Right renal pelvis (tissue), 4 donors: ENCODE measurements at places on chromosomes 2 and 18.

DNA sequence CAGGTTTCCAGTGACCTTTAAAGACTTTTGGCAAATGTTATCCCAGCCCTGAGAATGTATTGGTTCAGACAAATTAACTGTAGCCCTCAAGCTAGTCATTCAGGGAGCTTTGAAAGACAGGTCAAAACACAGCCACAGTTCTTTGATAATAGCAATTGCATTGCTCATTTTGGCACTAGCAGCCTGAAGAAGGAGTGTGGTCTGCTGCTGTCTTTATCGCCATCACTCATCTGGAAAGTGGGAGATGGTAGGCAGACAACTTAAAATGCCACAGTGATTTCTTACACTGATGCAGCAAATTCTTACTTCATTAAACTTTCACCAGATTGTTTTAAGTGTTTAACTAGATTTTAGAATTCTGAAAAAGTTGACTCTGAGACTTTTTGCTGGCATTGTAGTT, 47.2 kb downstream of the DOK6 start:
- no peak for DNase-seq

- no peak for DNase-seq
Measured at GRCh38 chr2:23918837-23919489, 8.0 kb downstream of the ATAD2B start.

GRCh38 chr2:45786030-45786835, 134.8 kb downstream of the PRKCE start:
- no peak for DNase-seq

- DNase-seq = no peak
Measured at GRCh38 chr2:146597291-146597690, 1247.5 kb upstream of the ACVR2A start.

DNA sequence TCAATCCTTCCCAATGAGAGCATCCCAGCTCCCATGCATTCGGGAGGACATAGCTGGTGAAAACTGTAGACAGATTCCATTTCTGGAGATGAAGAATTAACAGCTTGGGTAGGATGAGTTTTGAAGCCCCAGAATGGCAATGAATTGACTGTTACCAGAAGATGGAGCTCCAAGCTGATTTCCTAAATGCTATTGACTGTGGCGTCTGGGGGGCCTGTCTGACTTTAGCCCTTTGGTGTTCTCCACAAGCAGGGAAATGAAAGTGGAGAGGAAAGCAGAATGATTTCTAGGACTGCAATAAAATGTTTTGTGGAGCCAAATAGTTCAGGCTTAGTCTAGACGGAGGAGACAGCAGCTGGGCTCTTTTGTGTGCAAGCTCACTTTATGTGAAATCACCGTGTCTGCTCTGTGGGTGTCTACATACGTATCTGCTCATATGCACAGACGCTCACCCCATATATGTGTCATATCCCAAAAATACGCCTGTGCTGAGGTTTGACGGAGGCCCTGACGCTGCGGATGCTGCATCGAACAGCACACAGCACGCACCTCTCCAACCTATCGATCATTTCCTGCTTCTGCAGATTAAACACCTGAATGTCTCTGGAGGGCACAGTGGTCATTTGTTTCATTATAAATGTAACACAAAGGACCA, 166.4 kb upstream of the PXDN start:
- no peak for DNase-seq

DNA sequence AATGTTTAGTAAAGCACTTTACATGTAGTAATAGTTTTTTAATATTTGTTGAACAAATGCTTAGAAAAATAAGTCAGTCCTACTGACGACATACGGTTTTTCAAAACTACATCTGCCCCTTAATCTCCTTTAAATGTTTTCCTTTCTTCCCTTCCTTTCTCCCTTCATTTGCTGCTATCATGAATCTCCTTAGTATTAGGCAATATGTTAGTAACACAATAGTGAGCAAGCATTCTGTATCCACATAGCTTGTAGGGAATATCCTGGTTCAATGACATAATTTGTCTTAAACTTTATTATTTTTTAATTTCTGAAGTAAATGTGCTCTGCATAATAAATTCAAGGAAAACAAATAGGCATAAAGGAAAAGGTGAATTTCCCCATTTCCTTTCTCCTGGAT, 79.1 kb downstream of the ACSL3 start:
- no peak for DNase-seq

GRCh38 chr2:29146197-29146596, 31.0 kb downstream of the CLIP4 start:
- no peak for DNase-seq

DNA sequence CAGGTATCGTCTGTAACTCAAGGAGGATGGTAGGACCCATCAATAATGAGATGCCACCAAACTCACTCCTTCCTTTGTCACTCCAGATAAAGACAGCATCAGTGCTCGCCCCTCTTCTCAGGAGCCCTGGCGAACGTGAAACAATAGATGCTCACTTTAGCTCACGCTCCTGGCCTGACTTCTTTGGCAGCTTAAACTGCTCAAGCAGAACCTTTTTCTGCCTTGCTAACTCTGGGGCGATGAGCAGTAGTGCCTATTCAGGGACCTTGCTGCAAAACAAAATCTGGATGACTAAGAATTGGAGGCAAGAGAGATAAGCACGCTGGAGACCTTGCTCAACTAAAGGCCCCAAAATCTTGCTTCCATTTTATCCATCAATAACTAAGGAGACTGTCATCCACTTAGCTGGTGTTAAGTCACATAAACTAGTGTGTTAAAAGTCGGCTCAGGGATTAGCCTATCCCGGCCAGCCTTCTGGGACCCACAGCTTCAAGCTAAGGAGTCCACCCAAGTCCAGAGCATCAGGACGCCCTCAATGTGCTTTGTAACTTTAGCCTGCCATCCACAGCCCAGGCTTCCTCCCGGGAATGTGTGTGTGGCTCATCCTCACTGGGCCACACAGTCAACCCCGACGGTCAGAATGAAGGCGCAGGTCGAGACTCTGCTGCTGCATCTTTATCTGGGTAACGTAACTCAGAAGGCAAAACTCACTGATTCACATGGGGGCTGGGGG, 38.9 kb downstream of the ZNF516 start:
- DNase-seq = no peak

GRCh38 chr2:68465081-68465916, 1.8 kb downstream of the FBXO48 start:
- DNase-seq = no peak

DNA sequence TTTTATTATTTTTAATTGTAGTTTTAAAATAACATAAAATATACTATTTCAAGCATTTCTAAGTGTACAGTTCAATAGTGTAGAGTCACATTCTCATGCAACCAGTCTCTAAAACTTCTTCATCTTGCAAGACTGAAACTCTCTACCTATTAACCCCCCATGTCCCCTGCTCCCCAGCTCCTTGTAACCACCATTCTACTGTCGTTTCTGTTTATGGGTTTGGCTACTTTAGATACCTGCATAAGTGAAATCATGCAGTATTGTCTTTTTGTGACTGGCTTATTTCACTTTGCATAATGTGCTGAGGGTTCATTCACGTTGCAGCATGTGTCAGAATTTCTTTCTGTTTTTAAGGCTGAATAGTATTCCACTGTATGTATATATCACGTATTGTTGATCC, 139.4 kb downstream of the SMAD7 start:
- DNase-seq = no peak

- DNase-seq = peak; percentile 19
Measured at GRCh38 chr2:26245231-26245732, 543 bp downstream of the HADHB start.

GRCh38 chr2:240106765-240107476, 29.2 kb downstream of the COPS9 start:
- no peak for DNase-seq

DNA sequence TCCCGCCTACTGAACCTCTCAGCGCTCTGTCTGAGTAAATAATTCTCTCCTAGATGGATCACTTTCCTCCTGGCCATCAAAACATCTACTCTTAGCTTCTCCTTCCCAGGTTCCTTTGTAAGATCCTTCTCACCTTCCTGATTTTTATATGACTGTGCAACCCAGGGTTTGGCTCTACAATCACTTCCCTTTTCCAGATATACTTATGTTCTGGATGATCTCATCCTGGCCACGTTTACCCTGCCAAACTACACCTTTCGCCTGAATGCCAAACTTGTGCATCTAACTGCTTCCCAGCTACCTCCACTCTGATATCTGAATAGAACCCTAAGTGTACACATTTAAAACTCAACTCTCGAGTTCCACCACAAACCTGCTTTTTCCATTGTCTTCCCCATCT, 290.5 kb upstream of the REV1 start:
- no peak for DNase-seq

GRCh38 chr18:27901424-27902226, 275.3 kb downstream of the CDH2 start:
- no peak for DNase-seq

- DNase-seq = no peak
Measured at GRCh38 chr2:149040451-149040850, 2.0 kb downstream of the LYPD6B start.

DNA sequence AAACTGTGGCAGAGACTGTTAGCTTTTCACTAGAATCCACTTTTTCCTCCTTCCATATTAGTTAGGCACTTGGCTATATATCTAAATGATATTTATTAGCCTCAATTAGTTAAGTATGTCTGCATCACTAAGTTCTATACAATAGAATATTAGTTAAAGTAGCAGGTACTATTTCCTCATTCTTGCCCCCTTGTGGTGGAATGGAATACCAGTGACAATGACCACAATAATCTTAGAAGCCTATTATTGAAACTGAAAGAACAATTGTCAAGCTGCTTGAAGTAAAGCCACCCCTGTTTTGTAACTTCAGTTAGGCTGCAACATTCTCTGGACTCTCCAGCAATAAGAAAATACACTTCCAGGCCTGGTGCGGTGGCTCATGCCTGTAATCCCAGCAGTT, 476.3 kb upstream of the VWC2L start:
- no peak for DNase-seq

DNA sequence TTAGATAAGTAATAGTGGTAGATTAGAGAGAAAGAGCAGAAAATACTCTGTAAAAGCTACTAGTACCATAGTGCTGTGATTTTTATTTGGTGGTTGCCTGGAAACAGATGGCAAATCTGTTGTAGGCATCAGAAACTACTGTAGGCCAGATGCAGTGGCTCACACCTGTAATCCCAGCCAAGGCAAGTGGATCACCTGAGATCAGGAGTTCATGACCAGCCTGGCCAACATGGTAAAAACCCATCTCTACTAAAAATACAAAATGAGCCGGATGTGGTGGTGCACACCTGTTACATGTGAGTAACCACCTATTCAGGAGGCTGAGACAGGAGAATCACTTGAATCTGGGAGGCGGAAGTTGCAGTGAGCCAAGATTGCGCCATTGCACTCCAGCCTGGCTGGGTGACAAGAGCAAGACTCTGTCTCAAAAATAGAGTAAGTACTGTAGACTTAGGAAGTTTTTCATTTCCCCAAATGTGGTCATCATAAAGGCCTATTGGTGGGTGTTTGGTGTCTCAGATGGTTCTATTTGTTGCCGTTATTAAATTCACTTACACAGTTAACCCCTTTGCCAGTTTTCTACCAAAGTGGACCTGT, 79.6 kb downstream of the SPTBN1 start:
- DNase-seq = no peak

DNA sequence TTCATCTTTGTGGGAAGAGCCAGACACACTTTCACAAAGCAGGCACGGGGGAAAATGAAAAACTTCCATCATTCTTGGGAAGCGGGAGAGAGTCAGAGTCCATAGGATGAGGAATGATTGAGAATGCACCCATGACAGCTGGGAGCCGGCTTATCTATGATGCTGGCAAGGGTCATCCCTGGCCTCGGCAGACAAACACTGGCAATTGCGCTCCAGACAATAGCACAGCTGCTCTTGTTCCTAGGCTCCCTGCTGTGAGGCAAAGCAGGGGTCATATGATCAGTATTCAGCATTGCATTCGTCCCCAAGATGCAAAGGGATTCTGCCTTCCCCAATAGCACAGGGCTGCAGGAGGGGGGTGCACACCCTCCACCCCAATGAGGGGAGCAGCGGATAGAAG, 33.0 kb downstream of the CYRIA start:
- no peak for DNase-seq

GRCh38 chr2:174412256-174412655, 16.7 kb downstream of the SCRN3 start:
- no peak for DNase-seq

DNA sequence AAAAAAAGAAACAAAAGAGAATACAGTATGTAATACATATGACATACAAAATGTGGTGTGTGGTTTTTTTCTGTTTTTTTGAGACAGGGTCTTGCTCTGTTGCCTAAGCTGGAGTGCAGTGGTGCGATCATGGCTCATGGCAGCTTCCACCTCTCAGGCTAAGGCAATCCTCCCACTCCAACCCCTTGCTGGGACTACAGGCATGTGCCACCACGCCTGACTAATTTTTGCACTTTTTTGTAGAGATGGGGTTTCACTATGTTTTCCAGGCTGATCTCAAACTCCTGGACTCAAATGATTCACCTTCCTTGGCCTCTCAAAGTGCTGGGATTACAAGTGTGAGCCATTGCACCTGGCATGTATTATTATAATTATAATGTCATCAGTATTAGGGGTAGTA, 38.9 kb downstream of the DHX57 start:
- no peak for DNase-seq

GRCh38 chr2:120771111-120771780, 35.6 kb downstream of the GLI2 start:
- DNase-seq = no peak

GRCh38 chr2:237876061-237876526, 16.7 kb downstream of the RAMP1 start:
- DNase-seq = no peak
